ENCODE measurements at places on chromosomes 6 and 20.

DNA sequence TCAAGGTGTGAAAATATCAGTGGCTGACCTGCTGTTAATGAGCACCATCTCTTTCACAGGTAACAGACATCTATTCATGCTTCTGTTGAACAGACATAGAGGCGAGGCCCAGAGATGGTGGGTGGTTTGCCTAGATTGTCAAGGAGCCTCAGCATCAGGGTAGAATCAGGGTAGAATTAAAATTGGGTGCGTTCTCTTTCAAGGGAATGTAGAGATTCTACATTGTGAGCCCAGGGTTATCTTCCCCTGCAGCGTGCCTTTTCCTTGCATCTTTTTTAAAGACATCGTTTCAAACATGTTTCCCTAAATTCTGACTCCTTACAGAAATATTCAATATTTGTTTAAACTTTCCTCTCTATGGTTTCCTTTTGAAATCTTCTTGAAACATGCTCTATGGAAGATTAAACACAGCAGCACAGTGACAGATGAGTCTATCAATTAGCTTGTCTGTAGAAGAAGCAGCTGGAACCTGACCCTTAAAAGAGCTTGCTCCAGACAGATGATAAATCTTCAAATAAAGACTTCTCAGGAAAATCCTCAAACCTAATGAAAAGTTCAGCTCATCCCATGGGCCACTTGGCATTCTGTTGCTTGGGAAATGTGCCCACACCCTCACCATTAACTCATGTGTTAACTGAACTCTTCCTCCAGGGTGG lies 119.8 kb downstream of the IPCEF1 start:
- DNase-seq = no peak

GRCh38 chr20:13883425-13883824 lies 98.6 kb downstream of the NDUFAF5 start:
- DNase-seq = no peak

GRCh38 chr6:49849213-49849907 lies 17.0 kb downstream of the CRISP1 start:
- DNase-seq = no peak

GRCh38 chr6:56555438-56555872 lies 87.2 kb downstream of the DST start:
- peak; percentile 41 for DNase-seq

- no peak for DNase-seq
These were observed 132.7 kb upstream of the SLC24A3 start for GRCh38 chr20:19079536-19080299.

GRCh38 chr6:82957171-82957867 lies 108.3 kb downstream of the UBE3D start:
- no peak for DNase-seq

DNA sequence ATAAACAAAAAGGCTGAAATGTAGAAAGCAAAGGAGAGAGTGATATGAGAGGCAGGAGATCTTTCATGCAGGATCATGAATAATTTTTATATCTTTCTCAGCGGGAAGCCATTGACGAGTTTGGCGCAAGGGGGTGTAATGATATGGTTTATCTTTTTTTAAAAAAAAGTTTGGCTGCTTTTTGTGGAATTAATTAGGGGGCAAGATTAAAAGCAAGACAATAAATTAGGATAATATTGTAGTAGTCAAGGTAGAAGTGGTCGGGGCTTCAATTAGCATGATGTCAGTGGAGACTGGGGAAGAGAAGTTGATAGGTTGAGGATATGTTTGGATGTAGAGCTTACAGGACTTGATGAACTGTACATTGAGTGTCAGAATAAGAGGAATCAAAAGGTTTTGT lies 4.0 kb downstream of the SENP6 start:
- DNase-seq = no peak

- no peak for DNase-seq
These were observed 19.2 kb downstream of the CAPN11 start for GRCh38 chr6:44177691-44178423.

- no peak for DNase-seq
These were observed 27.3 kb downstream of the RNF182 start for GRCh38 chr6:13952101-13952500.

- peak; percentile 53 for DNase-seq
These were observed 74.9 kb upstream of the CLDN20 start for GRCh38 chr6:155188707-155189496.

- DNase-seq = no peak
These were observed 10.3 kb downstream of the SCRT2 start for GRCh38 chr20:665276-665675.

- DNase-seq = no peak
These were observed 627.3 kb downstream of the UTRN start for GRCh38 chr6:144912474-144912873.

DNA sequence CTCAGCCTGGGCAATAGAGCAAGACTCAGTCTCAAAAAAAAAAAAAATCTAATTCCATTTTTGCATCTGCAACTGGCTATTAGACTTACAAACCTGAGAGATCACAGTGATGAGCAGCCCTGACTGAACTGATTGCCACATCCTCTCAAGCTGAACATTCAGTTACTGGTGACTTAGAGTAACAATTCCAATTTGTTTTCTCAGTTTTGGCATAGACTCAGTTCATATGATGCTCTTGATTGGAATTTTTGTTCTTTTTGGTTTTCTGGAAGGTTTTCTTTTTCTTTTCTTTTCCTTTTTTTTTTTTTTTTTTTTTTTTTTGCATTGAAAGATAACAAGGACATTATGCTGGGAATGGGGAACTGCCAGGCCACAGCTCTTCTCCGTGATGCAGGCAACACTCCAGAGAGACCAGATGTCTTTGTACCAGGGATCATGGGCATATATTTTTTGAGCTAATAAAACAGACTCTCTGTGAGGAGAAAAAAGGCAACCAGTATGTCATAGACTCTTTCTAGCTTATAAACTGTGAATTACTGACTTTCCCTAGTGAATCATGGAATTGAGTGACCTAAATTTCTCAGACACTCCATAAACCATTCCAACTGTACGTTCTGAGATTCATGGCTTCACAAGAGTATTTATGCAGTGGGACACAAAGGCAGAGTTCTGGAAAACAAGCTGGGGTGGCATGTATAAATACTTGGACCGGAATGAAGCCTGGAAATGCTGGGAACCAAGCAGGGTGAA lies 86.0 kb upstream of the SLC2A12 start:
- DNase-seq = no peak

GRCh38 chr20:22916021-22916842 lies 118.9 kb upstream of the SSTR4 start:
- no peak for DNase-seq

GRCh38 chr20:20482453-20482852 lies 114.5 kb downstream of the INSM1 start:
- no peak for DNase-seq

GRCh38 chr6:37092923-37093727 lies 76.8 kb upstream of the PIM1 start:
- DNase-seq = peak; percentile 51

DNA sequence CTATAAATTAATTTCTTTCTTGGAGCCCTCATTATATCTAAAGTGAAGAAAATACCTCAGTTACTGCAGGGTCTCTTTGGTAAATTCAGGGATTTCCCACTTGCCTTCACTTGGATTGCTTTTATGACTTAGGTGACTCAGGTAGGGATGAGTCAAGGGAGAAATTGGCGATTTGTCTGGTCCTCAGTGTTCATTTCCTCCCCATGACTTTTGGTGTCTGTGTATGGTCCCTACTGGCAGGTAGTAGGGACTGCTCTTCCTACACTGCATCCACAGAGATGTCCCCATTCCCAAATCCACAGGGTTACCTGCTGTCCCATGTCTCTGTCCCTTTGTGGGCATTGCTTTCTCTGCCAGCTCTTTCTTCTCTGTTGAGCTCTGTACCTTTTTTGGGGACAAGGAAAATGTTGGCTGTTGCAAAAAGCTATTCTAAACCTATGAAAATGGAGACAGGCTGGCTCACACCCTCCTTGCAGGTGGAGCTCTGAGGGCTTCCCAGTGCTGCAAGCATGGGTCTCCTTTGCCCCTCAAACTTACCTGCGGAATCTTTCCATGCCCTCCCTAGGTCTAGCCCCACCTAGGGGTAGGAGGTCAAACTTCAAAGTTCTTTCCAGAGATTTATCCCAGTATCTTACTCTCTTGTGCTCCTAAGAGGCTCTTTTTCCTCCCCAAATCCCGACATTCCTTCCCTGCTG lies 211.9 kb downstream of the ZNF217 start:
- DNase-seq = no peak

DNA sequence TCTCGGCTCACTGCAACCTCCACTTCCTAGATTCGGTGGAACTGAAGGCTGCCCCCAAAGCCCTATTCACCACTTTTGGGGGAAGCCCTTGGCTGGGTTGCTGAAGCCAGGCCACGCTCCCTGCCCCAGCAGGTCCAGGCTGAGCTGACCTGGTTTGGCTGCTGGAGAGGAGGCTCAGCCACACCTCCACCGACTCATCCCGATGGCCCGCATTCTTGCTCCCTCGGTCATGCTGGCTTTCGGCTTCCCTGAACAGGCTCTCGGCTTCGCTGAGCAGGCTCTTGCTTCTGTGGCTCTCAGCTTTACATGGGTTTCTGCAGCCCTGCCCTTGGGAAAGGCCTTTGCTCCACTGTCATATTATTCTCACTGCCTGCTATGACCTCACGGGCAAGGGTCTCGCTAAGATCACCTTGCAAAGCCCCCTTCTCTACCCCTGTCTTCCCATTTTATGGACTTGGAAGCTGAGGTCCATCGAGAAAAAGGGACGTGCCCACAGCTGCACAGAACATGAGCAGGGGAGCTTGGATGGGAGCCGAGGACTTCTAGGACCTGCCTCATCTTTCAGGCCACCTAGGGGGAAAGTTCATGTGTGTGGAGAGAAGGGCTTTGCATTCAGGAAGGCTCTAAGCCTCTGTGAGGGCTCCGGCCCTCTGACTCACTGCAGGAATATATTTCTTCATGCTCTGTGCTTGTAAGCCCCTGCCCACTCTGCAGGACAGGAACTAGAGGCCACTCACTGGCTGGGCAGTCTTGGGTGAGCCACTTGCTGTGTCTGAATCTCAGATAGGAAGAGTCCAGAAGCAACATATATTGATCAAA lies 15.6 kb downstream of the ARHGAP40 start:
- no peak for DNase-seq

DNA sequence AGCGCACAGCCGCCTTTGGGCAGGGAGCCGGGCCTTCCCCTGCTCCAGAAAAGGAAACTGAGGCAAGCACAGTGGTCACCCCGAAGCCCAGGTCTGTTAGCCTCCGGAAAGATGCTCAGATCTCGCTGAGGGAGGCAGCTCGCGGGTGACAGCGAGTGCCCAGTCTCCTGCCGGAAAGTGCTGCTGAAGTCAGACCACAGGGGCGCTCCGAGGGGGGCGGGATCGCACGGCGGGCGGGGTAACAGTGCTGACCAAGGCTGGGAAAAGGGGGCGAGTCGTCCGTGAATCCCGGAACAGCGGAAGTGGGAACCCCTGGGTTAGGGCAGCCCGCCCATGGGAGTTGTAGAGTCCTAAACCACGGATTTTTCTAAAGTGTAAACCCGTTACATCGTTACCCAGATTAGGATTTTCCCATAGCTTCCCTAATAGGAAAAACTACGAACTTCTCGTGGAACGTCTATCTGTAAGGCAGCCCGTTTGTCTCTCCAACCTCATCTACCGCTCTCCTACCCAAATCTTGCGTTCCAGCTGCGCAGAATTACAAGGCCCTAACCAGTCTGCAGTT lies 504 bp downstream of the VPS16 start:
- DNase-seq = peak; percentile 88

GRCh38 chr6:72623808-72624207 lies 1.9 kb downstream of the KCNQ5 start:
- DNase-seq = no peak

DNA sequence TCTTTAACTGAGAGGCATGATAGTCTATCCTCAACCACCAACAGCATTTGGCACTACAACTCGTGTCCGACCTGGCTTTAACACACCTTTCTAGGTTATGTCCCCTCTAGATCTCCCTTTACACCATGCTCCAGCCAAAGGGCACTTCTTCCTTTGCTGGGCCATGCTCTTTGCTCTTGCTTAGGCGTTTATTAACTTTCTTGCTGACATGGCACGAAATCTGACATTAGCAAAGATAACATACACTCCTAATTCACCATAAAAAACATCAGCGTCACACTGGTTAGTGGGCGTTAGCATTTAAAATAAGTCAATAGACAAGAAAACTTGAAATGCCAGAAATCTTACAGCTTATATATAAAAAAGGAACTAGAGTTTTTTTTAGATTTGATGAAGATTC lies 47.3 kb upstream of the ADGRG6 start:
- DNase-seq = no peak
